Psoas muscle (tissue), 8 donors: ENCODE measurements at places on chromosomes 5 and 9.

DNA sequence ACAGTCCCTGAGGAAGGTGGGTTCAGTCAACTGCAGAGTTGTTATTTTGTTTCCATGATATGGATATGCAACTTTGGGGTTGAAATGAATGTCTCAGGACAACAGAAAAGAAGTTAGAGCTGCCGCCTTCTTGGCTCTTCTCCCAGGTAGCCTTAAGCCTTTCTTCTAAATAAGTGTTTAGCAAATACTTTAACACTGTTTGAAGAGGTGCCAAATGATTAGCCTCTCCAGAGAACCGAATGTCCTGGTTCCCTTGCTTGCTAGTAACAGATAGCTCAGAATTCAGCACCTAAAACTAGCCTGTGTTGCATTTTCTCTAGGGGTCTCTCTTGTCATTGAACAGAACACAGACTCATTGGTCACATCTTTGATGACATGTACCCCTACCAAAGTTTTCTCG, 127.7 kb upstream of the PIK3R1 start:
- DNase-seq, result no peak

DNA sequence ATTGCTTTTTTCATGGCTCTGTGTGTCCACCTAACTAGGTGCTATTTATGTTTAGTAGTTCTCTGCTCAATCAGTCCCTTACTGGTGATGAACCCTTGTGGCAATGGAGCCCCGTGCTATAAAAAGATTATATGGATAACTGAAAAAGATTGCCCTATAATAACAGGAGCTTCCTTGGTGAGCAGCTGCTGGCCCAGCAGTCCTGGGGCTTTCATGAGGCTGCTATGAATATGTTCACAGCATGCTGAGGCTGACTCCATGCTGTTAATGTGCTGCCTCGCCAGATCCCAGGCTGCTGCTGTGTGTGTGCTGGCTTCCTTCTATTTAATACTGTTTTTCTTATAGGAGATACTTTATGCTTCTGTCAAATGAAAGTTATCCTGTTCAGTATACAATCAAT, 357.5 kb downstream of the TAF11L14 start:
- DNase-seq, result no peak

- no peak for DNase-seq
These were observed 228.6 kb downstream of the NR3C1 start for GRCh38 chr5:143174714-143175398.

- no peak for DNase-seq
These were observed 23.5 kb downstream of the GRAMD2B start for GRCh38 chr5:126446498-126447224.
